NCI-H1436 treated with DMSO at 0.1 percent for 48 hours (cell line): ENCODE measurements at places on chromosomes 12 and 14.

DNA sequence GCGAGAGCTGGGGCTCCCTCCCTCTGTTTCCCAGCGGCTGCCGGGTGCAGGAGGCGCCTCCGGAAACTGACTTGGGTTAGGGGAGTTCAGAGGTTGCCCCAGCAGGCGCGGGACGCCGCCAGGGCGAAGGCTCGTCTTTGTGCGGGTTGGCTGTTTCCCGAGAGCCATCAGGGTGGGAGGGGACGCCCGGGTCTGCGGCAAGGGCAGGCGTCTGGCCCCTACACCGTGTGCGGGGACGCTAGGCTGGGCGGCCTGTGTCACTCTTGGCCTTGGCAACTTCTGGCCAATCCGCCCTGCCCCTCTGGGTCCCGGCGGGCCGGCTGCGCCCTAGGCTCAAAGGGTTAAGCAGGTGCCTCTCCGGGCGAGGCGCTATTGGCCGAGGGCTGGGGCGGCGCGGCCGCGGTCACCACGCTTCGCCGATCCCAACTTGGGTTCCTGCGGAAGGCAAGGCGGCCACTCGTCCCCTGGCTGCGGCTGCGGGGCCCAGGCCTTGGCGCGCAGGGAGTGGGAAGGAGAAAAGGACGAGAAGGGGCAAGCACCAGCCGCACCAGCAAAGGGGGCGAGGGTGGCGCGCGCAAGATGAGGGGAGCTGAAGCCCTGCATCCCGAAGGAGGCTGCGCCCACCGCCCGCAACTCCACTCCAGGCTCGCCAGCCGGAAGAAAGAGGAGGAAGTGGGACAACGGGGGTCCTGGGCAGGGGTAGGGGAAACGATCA is 5.6 kb upstream of the NPAS3 start:
- DNase-seq, result no peak

GRCh38 chr14:49931523-49931922 is 38.6 kb downstream of the ARF6 start:
- DNase-seq, result no peak

- DNase-seq, result no peak
Observed at GRCh38 chr12:50922820-50923219, 29.5 kb upstream of the HIGD1C start.

GRCh38 chr12:51639361-51639760 is 48.3 kb downstream of the SCN8A start:
- no peak for DNase-seq

DNA sequence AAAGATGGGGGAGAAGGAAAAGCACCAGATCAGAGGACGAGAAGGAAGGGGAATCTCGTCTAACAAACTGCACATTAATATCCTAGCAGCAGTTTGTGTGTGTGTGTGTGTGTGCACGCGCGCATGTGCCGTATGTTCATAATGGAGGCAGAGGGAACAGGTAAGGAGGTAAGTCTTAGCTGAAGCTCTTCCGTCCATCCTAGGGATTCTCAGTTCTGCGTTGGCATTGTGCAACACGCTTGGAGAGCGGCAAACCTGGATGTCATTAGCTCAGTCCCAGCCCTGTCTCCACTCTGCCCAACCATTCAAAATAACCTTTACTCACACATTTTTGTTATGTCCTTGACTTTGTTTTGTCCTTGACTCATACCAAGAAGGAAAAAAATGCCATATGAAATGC is 1.6 kb upstream of the C1R start:
- DNase-seq, result no peak
